ENCODE measurements at places on chromosomes 7 and 10. TPM values are rescaled to one million over a fixed set of nuclear protein-coding genes. Genes with fewer than 3 reads are reported as not detected.

The PNLIPRP1 gene
- total RNA-seq = not detected

The OPN4 gene
- total RNA-seq = not detected

The CUBN gene
- 3.3 TPM for total RNA-seq

The GOT1 gene
- 25.8 TPM for total RNA-seq

The SPRN gene
- 3.1 TPM for total RNA-seq

The LLCFC1 gene
- not detected for total RNA-seq

The HOXA1 gene
- 1.2 TPM for total RNA-seq

The NPVF gene
- total RNA-seq = not detected

The PDZD8 gene
- total RNA-seq = 18.0 TPM

The MMRN2 gene
- 3.6 TPM for total RNA-seq

The OR2A1 gene
- total RNA-seq = under 0.01 TPM

The GRID1 gene
- total RNA-seq = not detected

The TEX47 gene
- total RNA-seq = not detected

The MICALL2 gene
- total RNA-seq = 23.6 TPM

The LOXL4 gene
- 78.2 TPM for total RNA-seq

The FANK1 gene
- total RNA-seq = 1.3 TPM

The MYL10 gene
- total RNA-seq = not detected
